Memory B cell (primary cell): ENCODE measurements at places on chromosomes 5 and 9.

GRCh38 chr9:89864731-89865130 lies 259.9 kb downstream of the GADD45G start:
- no peak for DNase-seq

GRCh38 chr5:43642428-43642827 lies 39.4 kb downstream of the NNT start:
- no peak for DNase-seq

GRCh38 chr5:78971998-78972397 lies 13.1 kb downstream of the ARSB start:
- no peak for DNase-seq

GRCh38 chr9:69470186-69470977 lies 145.4 kb downstream of the ENTREP1 start:
- no peak for DNase-seq

DNA sequence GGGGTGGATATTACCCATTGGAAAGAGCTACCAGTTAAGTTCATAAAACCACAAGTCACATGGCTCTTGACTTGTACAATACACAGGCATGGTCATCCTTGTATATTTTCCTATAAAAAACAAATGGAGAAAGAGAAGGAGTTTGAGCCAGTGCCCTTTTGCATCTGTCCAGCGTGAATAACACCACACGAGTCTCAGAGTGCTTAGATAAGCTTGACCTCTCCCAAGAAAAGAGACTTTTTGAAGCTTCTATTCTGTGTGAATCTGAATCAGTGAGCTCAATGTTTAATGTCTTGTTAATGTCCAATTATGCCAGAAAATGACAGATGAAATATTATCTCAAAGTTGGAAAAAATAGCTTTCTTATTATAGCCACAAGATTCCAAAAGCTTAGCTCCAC lies 30.9 kb upstream of the LPAR1 start:
- no peak for DNase-seq

- no peak for DNase-seq
Observed at GRCh38 chr5:138626333-138626944, 51.2 kb upstream of the HSPA9 start.

- no peak for DNase-seq
Observed at GRCh38 chr5:4058899-4059298, 463.3 kb downstream of the IRX1 start.

GRCh38 chr5:72478684-72479083 lies 28.5 kb downstream of the ZNF366 start:
- DNase-seq, result no peak

DNA sequence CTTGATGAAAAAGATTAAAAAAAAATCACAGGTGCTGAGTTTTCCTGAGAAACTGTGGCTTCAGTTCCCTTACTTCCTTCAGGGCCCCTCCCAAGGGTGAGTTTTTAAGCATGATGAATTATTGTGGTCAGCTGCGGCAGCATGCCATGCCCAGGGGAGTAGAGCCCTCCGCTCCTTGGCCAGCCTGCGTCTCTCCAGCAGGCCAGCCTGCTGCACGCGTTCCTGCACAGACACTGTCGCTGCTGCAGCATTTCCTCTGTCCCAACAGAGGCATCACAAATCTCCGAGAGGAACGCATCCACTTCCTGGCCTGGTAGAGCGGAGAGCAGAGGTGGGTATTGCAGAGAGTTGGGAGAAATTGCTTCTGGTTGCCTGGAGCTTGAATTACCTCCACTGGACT lies 26.1 kb upstream of the GLRA1 start:
- DNase-seq, result no peak

- DNase-seq, result no peak
Observed at GRCh38 chr5:98656125-98656795, 117.2 kb upstream of the RGMB start.

DNA sequence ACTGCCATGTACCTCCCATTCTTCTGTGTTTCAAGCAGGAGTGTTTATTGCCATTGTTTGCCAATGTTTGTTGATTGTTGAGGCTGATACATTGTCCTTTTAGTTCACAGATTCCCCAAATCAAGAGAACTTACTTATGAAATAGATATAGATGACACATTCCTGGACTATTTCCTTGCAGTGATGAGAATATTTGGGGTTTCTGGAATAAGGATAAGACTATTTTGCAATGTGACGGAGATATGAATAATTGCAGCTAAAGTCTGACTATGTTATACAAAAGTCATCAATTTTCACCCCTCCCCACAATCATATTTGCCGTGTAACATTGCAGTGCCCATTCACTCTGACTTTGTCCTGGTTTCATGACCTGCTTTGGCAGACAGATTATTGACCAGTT lies 460.8 kb downstream of the CDH10 start:
- no peak for DNase-seq

- DNase-seq, result no peak
Observed at GRCh38 chr9:123312306-123312877, 43.6 kb upstream of the CRB2 start.

- no peak for DNase-seq
Observed at GRCh38 chr5:18323891-18324290, 689.6 kb downstream of the TAF11L14 start.

DNA sequence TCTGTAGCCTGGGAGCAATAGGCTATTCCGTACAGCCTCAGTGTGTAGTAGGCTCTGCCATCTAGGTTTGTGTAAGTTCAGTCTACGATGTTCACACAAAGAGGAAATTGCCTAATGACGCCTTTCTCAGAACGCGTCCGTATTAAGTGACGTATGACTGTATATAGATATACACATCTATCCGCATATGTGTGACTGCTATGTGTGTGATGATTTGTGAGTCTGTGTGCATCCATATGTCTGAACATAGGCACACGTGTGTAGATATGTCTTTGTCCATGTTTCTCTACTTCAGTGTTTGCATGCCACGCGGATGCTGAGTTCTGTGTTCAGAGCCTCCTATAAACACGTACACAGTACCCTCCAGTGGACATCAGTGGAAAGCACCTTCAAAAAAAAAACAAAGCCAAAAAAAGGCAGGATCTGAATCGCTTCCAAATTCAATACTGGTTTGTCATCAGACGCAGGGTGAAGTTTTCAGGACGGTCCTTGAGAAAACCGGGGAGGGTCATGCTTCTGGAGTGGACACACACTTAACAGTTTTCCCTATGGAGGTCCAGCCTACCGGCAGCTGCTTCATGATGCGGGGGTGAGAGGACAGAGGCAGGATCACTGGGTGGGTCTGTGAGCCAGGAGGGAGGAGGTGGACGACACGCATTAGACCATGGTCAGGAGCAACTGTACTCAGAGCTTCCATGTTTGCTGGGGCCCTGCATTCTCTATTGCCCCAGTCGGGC lies 29.5 kb upstream of the ALDH1B1 start:
- no peak for DNase-seq

DNA sequence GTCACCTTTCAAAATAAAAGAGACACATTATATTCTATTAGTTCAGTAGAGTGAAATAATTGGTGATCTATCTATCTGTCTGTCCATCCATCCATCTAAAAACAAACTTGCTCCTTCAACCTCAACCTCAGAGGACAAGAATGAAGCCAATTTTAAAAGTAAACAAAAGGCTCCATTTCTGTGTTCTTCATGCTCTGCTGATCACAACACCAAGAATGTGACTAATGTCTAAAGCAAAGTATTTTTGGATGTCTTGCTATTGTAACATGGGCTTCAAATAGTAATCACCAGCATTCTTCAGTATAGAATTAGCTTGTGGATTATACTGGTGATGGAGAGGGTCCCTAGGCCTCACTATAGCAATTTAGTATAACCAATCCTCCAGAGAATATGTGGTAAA lies 1304.4 kb downstream of the MAT2B start:
- DNase-seq, result no peak

GRCh38 chr5:44942524-44943001 lies 133.8 kb downstream of the MRPS30 start:
- DNase-seq, result no peak

GRCh38 chr9:13597427-13597826 lies 317.9 kb upstream of the MPDZ start:
- no peak for DNase-seq

- no peak for DNase-seq
Observed at GRCh38 chr9:35311891-35312639, 150.3 kb downstream of the UNC13B start.

DNA sequence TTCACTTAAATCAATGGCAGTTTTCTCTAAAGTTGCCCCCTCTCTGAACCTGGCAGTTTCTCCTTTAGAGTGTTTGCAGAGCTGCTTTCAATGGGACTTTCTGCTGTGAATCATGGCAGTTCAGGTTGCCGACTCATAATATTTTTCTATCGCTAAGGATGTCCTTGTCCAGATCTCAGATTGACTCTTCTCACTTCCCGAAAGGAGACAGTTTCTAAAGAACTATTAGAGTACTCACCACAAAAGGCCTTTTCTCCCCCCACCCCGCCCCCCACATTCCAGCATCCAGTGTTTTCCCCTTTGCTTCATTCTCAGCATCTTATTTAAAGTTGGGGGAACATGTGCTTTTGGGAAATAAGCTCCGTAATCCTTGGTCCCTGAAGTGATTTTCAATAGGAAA lies 443.5 kb upstream of the KLF4 start:
- no peak for DNase-seq

- DNase-seq, result peak; percentile 93
Observed at GRCh38 chr5:79514391-79515105, 614 bp upstream of the HOMER1 start.

DNA sequence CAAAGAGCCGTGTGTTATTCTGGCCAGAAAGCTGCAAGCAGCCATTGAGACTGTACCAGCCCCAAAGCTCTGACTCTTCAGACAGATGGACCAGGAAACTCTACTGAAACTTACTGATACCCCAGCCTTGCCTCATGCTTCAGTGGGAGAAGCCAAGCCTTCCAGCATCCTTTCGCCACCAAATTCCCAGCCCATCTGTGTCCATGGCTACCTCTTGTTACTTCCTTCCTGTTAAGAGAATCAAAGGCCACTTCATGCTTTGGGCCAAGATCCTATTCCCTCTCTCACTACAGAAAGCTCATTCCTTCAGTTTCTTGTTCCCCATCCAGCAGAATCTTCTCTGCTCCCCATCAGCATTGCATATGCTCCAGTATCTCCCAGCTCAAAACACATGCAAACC lies 46.9 kb upstream of the FREM1 start:
- no peak for DNase-seq

- no peak for DNase-seq
Observed at GRCh38 chr9:125997196-125997823, 250.1 kb downstream of the PBX3 start.

DNA sequence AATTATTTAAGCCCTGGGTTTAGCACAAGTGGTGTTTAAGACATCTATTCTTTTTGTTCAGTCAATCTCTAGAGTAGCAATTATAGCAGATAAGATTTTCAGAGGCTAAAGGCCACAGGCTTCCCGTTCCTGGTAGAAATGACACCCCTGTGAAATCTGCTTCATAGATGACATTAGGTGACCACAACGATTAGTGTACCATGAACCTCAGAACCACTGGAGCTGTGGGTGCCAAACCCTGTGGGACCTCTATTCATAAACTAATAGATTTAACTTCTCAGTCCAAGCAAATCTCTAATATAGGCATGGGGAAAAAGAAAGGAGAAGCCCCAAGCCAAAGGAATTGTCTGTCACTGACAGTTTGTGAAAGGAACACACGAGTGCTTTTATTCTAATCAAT lies 207.4 kb downstream of the ARRDC3 start:
- no peak for DNase-seq

DNA sequence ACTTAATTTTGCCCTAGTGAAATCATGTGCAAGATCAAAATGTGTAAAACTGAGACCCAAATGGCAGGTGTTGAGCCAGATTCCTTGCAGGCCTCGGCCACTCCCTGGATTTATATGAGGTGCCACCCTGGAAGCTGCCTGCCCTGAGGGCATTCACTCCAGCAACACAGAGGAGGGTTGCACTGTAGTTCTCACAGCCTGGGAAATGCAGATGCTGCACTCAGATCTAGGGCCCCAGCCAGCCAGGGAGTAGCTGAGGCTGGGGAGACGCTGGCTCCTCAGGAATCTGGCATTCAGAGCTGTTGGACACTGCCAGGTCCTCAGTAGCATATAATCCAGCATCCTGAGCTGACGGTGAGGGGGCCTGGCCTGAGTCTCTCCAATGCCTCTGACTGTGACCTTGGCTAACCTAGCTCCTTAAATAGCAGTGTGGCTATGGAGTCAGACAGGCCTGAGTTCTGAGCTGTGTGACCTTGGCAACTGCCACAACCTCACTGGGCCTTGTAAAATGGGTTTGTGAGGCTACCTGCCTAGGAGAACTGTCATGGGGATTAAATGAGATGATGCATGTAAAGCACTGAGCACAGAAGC lies 8.7 kb downstream of the KCNMB1 start:
- DNase-seq, result no peak

- DNase-seq, result no peak
Observed at GRCh38 chr5:9838916-9839315, 208.8 kb upstream of the TAS2R1 start.

DNA sequence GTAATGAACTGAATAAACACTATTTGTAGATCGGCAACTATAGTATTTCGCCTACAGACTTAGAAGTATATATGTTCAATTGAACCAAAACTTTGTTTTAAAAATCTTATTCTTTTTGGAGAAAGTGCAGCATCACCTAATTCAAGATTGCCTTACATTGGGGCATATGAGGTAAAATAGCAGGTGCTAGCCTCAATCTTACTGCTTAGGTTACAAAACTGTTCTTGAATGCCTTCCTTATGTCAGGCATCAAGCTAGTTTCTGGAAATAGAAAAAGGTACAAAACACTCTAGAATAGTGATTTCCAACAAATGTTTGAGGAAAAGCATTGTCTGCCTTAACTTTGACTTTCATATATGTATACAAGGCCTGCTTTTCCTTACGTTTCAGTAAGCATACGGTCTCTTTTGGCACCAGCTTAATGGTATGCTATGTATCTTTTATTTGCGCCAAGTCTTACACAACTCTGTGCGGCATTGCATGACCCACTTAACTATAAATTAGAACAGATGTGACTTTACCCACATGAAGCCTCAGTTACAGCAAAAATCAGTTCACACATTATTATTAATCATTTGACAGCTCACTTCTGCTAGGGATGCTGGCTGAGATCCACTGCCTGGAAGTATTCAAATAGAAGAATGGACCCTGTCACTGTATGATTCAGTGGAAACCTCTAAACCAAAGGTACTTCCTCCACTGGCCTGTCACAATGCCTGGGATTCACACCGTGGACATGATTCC lies 174.1 kb downstream of the PRELID2 start:
- DNase-seq, result no peak

DNA sequence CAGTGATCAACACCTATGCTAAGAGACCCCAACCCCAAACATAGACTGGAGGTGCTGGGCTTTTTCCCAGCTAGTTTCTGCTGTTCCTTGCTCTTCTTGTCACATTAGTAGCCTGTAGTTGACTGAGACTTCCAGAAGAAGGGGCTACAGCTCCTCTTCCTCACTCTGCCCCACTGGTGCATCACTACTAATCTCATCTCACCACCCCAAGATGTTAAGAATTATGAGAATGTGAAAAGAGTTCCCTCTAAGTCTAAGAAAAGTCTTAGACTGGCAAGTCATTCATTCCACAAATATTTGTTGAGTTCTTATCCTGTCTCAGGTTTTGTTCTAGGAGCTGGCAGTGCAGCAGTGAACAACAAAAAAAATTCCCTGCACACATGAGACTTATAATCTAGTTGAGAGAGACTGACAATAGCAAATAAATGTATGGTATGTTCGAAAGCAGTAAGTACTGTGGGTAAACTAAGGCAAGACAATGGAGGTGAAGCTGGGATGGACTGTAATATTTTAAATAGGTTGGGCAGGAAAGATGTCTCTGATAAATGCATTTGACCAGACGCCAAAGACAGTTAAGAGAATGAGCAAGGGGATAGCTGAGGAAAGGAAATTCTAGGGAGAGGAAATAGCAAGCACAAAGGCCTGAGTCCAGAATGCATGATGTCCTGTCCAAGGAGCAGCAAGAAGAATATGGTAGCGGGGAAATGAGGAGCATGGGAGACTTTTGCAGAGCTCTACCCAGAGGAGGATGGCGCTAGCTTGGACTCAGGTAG lies 92.3 kb downstream of the PTCD2 start:
- no peak for DNase-seq

GRCh38 chr5:72325566-72326305 lies 5.6 kb downstream of the PTCD2 start:
- no peak for DNase-seq
